Thyroid gland (tissue), 4 donors: ENCODE measurements at places on chromosomes 7 and 10.

DNA sequence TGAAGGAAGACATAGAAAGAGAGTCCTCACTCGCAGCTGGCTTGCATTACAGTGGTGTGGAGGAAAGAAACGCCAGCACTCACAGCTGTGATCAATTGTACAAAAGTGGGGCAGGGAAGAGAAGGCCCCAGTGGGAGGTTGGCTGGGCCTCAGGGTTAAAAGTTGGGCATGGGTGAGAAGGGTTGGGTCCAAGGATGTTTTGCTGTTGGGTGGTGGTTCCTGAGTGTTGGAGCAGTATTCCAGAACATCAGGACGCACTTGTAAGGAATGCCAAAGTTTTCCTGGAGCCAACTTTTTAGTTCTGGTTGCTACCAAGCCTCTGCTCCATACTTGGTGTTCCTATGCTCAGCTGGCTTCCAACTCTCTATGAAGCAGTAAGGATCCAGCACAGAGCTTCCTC lies 55.4 kb upstream of the MKRN1 start:
- H3K27me3 ChIP-seq, result no peaks in the 10 kb centered on the region
- no peak overlapping the region for H3K4me3 ChIP-seq
- DNase-seq, result no peak
- no peaks in the 10 kb centered on the region for H3K4me1 ChIP-seq
- no peaks in the 10 kb centered on the region for H3K36me3 ChIP-seq
- no peak overlapping the region for H3K27ac ChIP-seq

GRCh38 chr10:88744002-88744401 lies 15.8 kb upstream of the LIPN start:
- H3K27ac ChIP-seq, result no peak overlapping the region
- no peaks in the 10 kb centered on the region for H3K36me3 ChIP-seq
- H3K4me1 ChIP-seq, result no peaks in the 10 kb centered on the region
- no peaks in the 10 kb centered on the region for H3K27me3 ChIP-seq
- no peak overlapping the region for H3K4me3 ChIP-seq

- H3K27me3 ChIP-seq, result no peaks in the 10 kb centered on the region
- H3K4me3 ChIP-seq, result no peak overlapping the region
- no peak for DNase-seq
- H3K27ac ChIP-seq, result no peak overlapping the region
Observed at GRCh38 chr10:129438024-129438423, 29.0 kb upstream of the MGMT start.

DNA sequence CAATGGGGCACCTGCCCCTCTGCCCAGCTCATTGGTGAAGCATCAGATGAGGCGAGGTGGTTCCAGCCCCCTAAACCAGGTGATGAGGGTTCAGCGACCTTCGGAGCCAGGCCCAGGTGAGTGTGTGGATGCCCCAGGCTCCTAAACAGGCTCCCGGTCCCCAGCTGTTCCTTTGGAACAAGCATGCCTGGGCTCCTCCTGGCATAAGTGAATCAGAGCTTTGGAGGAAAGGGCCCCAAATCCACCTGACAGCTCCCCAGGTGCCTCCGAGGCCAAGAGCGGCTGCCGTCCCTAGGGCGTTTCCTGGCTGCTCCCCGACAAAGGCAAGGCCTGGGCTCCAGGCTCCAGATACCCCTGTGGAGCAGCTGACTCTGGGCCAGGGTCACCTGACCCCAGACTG lies 61.3 kb downstream of the YKT6 start:
- no peak overlapping the region for H3K4me3 ChIP-seq
- no peaks in the 10 kb centered on the region for H3K27me3 ChIP-seq
- no peak for DNase-seq
- no peak overlapping the region for H3K27ac ChIP-seq
- no peaks in the 10 kb centered on the region for H3K4me1 ChIP-seq
- H3K36me3 ChIP-seq, result no peaks in the 10 kb centered on the region

DNA sequence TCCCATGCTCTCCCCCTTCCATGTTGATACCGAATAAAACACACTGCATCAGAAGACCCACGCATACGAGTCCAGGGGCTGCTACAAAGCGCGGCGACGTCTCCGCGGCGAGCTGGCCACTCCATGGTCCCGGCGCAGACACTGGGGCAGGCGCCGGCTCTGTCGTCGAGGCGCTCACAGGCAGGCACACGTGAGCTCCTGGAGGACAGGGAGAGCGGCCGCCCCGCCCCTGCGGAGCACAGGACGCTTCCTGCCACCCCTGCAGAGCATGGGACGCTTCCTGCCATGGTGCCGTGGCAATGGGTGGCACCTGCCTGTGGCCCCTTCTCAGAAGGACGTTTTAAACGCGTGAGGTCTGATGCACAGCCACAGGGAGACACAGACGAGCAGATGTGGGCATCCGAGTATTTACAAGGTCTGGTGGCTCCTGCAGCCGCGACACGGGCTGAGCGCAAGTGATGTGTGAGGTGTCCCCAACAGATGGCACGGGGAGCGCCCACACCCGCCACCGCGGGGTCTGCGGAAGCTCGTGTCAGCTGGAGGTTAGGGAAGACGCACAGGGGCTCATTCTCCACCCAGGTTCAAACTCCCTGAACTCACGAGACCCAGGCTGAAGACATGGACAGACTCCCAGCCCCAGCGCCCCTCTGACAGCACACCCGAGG lies 21.4 kb upstream of the GPR146 start:
- H3K27me3 ChIP-seq, result no peaks in the 10 kb centered on the region
- DNase-seq, result no peak
- H3K36me3 ChIP-seq, result peaks cover 6% of the 10 kb centered on the region
- no peak overlapping the region for H3K4me3 ChIP-seq
- H3K4me1 ChIP-seq, result no peaks in the 10 kb centered on the region

DNA sequence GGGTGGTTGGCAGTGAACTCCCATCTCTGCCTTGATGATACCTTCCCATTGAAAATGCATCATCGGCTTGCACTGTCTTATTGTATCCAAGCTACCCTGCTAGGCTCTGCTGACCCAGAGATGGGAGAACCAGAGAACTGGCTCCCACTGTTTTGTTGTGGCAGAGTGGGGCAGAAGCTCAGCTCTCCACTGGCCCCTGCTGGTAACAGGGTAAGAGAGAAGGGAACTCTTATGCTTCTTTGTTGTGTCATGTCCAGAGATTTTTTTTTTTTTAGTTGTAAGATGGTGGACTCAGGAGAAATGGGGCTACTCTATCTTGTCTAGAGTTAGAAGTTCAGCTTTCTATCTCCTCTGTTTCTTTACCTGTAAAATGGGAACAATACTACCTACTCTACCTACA lies 100.5 kb upstream of the SDK1 start:
- no peak overlapping the region for H3K27ac ChIP-seq
- no peak overlapping the region for H3K4me3 ChIP-seq
- DNase-seq, result no peak
- no peaks in the 10 kb centered on the region for H3K36me3 ChIP-seq
- H3K4me1 ChIP-seq, result no peaks in the 10 kb centered on the region
- no peaks in the 10 kb centered on the region for H3K27me3 ChIP-seq

GRCh38 chr7:108236681-108237415 lies 106.7 kb upstream of the LAMB4 start:
- no peak overlapping the region for H3K27ac ChIP-seq
- no peak overlapping the region for H3K4me3 ChIP-seq
- no peaks in the 10 kb centered on the region for H3K4me1 ChIP-seq
- DNase-seq, result no peak
- no peaks in the 10 kb centered on the region for H3K36me3 ChIP-seq
- no peaks in the 10 kb centered on the region for H3K27me3 ChIP-seq

DNA sequence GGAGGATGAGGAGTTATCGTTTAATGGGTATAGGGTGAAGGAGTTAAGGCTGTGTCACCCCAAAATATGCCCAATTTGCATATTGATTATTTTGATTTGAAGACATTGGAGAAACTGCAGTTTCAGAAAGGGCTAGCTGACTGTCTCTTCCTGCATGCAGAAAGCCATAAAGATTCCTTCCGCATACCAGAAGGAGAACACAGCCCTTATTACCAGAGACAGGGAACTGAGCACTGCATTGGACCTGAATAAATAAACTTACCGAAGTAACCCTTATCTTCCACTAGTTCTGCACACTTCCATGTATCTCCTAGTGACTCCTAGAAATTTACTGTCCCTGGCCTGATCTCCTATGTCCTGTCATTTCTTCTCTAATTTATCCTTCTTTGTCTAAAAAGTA lies 821.9 kb upstream of the AUTS2 start:
- no peak for DNase-seq
- no peaks in the 10 kb centered on the region for H3K27me3 ChIP-seq
- H3K36me3 ChIP-seq, result no peaks in the 10 kb centered on the region
- no peak overlapping the region for H3K27ac ChIP-seq

DNA sequence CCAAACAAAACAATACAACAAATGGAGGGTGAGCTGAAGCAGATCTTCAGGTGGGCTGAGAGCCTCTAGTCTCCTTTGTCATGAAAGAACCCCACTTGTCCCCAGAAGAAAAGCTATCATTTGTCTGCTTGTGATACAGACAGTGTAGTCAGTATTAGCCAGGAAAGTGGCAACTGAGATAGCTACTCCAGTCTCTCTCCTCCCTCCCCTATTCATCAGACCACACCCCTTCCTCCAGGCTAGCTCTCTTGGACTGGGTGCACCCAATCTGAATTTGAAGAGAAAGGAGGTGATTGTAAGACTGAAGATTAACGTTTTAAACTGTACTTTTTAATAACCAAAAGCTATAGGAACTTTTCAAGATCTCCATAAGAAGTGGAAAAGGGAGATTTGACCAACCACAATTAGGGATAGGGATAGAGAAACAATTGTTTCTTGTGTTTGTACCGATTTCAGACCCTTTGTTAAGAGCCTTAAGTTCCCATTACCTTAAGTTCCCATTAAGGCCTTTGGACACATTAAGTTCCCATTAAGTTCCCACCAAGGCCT lies 14.1 kb downstream of the BMPR1A start:
- no peak overlapping the region for H3K27ac ChIP-seq
- DNase-seq, result no peak
- H3K4me1 ChIP-seq, result peaks cover 35% of the 10 kb centered on the region
- no peaks in the 10 kb centered on the region for H3K27me3 ChIP-seq
- H3K4me3 ChIP-seq, result no peak overlapping the region

- DNase-seq, result no peak
- H3K4me1 ChIP-seq, result no peaks in the 10 kb centered on the region
Observed at GRCh38 chr7:18978108-18978495, 139.3 kb downstream of the TWIST1 start.

DNA sequence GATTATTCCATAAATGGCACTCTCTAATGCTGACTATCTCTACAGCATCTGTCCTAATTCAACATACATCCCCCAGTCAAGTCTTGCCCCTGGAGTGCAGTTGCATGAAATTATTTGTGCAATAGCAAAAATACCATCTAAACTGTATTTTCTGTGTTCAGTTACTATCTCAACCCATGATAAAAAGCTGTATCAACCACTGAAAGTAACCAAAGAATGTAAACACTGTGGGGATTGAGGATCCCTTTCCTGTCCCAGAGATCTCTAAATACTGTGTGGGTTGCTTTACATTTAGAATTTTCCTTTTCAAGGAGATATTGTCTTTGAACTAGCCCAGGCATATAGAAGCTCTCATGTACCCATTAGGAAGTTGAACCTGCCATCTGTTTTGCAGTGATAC lies 23.9 kb upstream of the DGKI start:
- H3K4me3 ChIP-seq, result no peak overlapping the region
- H3K27me3 ChIP-seq, result no peaks in the 10 kb centered on the region
- peaks cover 22% of the 10 kb centered on the region for H3K4me1 ChIP-seq
- H3K27ac ChIP-seq, result no peak overlapping the region
- DNase-seq, result no peak
- peaks cover under 1% of the 10 kb centered on the region for H3K36me3 ChIP-seq

- DNase-seq, result no peak
- H3K27ac ChIP-seq, result no peak overlapping the region
- no peaks in the 10 kb centered on the region for H3K36me3 ChIP-seq
- H3K4me1 ChIP-seq, result no peaks in the 10 kb centered on the region
- no peak overlapping the region for H3K4me3 ChIP-seq
Observed at GRCh38 chr10:122454071-122454470, 382 bp upstream of the ARMS2 start.

GRCh38 chr7:54161621-54162020 lies 380.6 kb upstream of the VSTM2A start:
- H3K4me3 ChIP-seq, result no peak overlapping the region
- H3K36me3 ChIP-seq, result no peaks in the 10 kb centered on the region
- no peaks in the 10 kb centered on the region for H3K27me3 ChIP-seq
- no peak for DNase-seq
- no peak overlapping the region for H3K27ac ChIP-seq

- no peaks in the 10 kb centered on the region for H3K4me1 ChIP-seq
- no peak for DNase-seq
- H3K27ac ChIP-seq, result no peak overlapping the region
- H3K36me3 ChIP-seq, result no peaks in the 10 kb centered on the region
- no peaks in the 10 kb centered on the region for H3K27me3 ChIP-seq
Observed at GRCh38 chr10:123724747-123725146, 58.6 kb downstream of the GPR26 start.

GRCh38 chr7:85529831-85530230 lies 343.0 kb upstream of the SEMA3D start:
- H3K4me1 ChIP-seq, result no peaks in the 10 kb centered on the region
- H3K36me3 ChIP-seq, result no peaks in the 10 kb centered on the region
- no peak for DNase-seq
- no peak overlapping the region for H3K4me3 ChIP-seq

DNA sequence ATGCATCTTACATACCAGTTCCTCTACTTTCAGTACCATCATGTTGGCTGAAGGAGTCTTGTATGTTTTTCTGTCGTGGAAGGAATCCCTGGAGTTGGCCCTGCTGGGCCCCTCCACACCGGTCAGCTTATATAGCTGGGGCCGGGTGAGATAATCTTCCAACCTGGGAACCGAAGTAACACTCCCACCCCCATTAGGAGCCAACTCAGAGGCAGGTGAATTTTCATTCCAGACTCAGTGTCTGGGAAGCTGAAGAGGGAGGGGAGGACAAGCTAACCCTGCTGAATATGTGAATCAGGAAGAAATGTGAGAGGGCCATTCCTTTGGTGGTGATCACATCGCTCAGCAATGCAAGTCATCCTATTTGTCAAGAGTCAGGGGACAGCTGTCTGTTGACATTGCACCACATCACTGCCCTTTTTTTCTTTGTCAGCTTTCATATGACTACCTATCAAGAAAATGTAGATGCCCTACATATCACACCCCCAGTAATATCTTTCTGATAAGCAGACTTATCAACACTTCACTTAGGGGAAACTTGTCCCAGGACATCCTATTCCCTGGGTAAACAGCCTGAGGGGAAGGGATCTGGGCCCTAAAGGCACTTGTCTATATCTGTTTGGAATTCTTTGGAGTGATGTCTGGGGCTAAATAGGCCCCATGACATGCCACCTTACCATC lies at the start of gene ANKRD1:
ANKRD1 (minus strand) TSS at position 102 of the 681 bp plus-strand sequence; CDS start at position 42, 60 bp downstream.
- H3K36me3 ChIP-seq, result no peaks in the 10 kb centered on the region
- no peaks in the 10 kb centered on the region for H3K27me3 ChIP-seq
- H3K27ac ChIP-seq, result no peak within 1 kb of the TSS
- H3K4me1 ChIP-seq, result no peaks in the 10 kb centered on the region

DNA sequence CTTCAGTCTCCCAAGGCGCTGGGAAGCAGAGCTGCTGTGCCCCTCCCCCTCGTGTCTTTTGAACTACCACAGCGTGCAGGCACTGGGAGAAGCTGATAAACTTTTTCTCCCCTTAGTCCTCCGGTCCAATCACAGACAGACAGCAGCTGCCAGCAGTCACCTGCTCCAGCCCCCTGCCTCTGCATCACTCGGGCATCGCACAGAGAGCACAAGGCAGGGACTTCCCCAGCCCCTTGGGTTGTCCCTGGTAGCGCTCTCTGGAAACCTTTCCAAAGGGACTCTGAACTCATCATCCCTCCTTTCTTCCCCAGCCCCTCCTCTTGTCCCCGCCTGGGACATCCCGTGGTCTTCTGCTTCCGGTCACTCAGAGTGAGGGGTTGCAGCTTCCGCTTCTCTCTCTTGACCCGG lies 1.4 kb upstream of the NEUROG3 start:
- H3K4me3 ChIP-seq, result no peak overlapping the region
- H3K27ac ChIP-seq, result no peak overlapping the region
- H3K4me1 ChIP-seq, result no peaks in the 10 kb centered on the region
- H3K36me3 ChIP-seq, result no peaks in the 10 kb centered on the region
